Germinal center (tissue), 1 donor: ENCODE measurements at places on chromosomes 13 and 19.

DNA sequence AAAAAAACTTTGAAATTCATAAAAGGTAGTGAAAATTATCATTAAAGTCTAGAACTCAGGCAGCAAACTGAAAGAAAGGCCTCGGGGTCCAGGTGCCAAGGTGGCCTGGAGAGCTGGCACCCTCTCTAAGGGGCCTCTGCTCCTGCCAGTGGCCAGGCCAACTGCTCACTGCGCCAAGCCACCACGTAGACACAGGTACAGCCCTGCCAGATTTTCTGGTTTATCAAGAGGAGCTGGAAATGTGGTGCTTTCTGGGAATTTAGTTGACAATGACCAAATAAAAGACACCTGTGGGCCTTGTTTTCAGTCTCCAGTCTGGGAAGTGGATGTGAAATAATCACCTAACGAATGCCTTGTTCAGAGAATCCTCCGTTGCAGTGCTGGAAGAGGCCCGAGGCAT lies 22.8 kb downstream of the ZNF574 start:
- no peak for DNase-seq

DNA sequence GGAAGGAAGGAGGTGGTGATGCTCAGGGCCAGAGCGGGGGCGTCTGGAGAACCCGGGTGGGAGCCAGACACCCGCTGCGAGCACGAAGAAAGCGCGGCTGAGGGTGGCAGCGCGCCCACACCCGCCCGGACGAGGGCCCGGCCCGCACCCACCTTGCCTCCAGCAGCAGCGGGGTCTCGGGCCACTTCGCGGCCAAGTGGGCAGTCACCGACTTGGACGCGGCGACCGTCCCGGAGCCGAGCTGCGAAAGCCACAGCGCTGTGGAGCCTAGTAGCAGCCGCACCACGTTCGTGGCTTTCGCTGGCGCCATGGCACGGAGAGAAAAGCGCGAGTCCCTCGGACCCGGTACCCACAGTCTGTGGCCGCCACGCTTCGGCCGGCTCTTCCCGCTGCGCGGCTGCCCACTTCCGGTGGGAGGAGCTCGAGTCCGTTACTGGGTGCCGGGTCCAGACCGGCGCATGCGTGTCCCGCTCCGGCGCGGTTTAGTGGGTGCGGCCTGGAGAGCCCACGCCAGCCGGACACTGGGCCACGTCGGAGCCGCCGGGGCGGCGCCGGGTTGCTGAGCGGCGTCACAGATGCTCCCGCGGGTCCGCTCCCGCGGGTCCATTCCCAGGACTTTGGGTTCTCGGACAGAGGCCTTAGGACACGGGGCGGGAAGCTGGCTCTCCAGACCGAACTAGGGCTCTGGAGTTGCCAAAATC lies at the start of gene UGGT2:
UGGT2 (minus strand) TSS at position 399 of the 701 bp plus-strand sequence; CDS start at position 310, 89 bp downstream.
- peak; percentile 78 for DNase-seq

GRCh38 chr13:30463787-30464495 lies 1.8 kb downstream of the HMGB1 start:
- peak; percentile 51 for DNase-seq

- DNase-seq: no peak
These were observed 206.8 kb upstream of the TMTC4 start for GRCh38 chr13:100881291-100881864.

- DNase-seq: no peak
These were observed at the start of gene WTIP for GRCh38 chr19:34480971-34481841. Gene WTIP, plus strand, starts transcription at chr19:34481758. Its CDS starts 217 bp downstream, at chr19:34481975.

DNA sequence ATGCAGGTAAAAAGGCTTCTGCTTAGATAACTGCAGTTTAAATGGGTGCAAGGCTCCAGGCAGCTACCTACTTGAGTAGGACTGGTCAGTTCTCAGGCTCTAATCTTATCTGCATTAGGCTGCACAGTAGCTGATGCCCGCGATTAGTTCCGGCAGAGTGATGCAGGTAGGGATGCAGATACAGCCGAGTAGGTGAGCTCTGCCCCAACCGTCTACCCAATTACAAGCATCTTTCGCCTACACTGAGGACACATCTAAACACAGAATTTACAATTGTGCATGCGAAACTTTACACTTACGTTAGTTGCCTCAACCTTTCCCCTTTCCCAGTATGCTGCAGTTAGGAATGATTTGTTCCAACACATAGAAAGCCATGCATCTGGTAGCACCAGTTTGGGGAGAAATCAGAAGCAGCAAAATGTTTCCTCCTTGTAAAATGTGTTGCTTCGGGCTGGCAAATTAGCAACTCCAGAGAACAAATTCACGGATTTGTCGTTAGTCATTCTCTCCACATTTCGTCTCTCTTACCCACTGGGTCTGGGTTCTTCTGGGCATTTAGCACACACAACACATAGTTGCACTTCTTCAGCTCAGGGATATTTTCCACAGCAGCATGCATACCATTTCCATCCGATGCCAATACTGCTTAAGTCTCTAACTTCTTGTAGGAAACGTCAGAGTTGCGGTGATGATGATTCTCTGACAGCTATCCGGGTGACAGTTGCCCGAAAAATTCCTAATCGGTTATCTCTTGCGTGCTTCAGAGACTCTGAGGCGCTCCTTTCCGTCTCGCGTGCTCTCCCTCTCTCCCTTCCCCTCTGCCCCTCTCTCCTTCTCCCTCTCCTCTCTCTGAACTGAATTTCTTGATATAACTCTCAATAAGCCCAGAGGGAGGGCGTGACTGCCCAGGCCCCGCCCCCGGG lies at the start of gene PCDH9:
PCDH9 (minus strand) TSS at position 856 of the 923 bp plus-strand sequence. CDS start 1,896 bp downstream, outside the sequence.
- DNase-seq: no peak

- no peak for DNase-seq
These were observed 12.7 kb downstream of the LSM14A start for GRCh38 chr19:34184880-34185491.

DNA sequence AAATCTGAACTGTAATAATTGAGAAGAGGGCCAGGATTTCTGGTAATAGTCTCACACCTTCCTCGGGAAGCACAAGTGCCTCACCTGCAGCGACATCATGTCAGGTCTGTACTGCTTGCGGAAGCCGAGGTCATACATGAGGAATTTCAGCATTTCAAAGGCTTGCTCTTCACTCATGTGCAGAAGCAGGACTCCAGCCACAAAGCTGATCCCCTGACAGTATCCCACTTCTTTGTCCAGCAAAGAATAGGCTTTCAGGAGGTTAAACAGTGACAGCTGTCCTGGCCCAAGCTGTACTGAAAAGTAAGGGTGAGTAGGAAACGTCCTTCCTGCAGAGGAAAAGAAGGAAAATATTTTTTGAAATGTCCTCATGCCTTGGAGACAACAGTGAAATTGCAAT lies 182.7 kb downstream of the TBC1D4 start:
- DNase-seq: no peak

- no peak for DNase-seq
These were observed 245.0 kb upstream of the SERP2 start for GRCh38 chr13:44128552-44129001.

- no peak for DNase-seq
These were observed 1251.0 kb downstream of the PCDH17 start for GRCh38 chr13:58882516-58882915.

- no peak for DNase-seq
These were observed 99.0 kb downstream of the ERCC5 start for GRCh38 chr13:102944821-102945220.

GRCh38 chr19:917323-918151 lies at the start of gene KISS1R:
Gene KISS1R, plus strand, starts transcription at chr19:917333. Its CDS starts 170 bp downstream, at chr19:917503.
- peak; percentile 61 for DNase-seq

- DNase-seq: peak; percentile 95
These were observed 24.8 kb downstream of the ZNF473 start for GRCh38 chr19:50050406-50051227.

GRCh38 chr19:13315495-13315894 lies 165.3 kb downstream of the IER2 start:
- no peak for DNase-seq

DNA sequence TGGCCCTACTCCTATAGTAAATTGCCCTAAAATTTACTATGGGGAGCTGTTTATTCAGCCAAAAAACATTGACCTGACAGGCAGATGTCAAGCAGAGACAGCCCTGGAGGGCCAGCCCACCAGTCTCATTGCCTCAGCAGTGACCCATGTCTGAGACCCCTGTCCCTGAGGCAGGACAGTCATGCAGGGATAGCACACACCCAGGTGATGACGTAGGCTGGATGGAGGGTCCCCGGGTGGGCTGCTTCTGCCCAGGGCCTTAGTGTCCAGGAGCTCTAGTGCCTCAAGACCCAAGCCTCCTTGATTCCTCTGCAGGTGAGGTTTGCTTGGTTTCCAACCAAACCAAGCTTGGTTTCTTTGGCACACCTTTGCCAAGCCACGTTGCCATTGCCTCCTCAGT lies 72.1 kb downstream of the HSPH1 start:
- no peak for DNase-seq

- DNase-seq: peak; percentile 25
These were observed 36.4 kb downstream of the CRYL1 start for GRCh38 chr13:20489185-20489820.

DNA sequence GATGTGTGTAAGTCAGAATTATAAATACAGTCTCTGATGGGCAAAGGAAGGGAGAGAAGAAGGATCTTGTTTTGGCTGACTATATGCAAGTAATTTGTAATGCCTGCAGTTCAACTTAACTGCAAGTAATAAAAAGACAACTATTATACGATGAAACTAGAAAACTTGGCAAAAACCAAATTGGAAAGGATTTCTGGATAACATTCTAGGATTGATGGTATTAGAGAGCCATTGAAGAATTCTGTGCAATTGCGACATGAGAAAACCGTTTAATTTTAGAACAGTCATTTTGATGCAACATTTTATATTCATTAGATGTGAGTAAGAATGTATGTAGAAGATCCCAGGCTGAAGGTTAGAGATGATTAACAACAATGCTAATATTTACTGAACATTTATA lies 1334.1 kb downstream of the EFNB2 start:
- no peak for DNase-seq

DNA sequence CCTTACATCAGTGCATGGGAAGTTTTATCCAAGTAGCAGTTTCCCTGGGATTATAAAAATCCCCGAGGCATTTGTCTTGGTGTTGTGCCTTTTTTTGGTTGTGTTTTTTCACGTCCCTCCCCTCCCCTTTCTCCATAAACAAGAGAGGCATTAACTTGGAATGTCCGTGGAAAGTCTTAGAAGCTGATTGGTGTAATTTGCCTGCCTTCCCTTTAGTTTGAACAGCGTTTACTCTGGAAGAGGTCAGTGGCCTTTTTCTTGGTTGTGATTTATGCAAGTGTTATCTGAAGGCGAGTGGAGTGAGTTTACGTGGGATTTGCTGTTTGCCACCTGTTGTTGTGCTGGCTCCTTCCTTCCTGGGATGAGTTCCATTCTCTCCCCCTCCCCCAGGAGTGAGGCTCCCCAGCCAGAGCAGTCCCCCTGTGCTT lies 7.2 kb downstream of the ACTN4 start:
- no peak for DNase-seq

DNA sequence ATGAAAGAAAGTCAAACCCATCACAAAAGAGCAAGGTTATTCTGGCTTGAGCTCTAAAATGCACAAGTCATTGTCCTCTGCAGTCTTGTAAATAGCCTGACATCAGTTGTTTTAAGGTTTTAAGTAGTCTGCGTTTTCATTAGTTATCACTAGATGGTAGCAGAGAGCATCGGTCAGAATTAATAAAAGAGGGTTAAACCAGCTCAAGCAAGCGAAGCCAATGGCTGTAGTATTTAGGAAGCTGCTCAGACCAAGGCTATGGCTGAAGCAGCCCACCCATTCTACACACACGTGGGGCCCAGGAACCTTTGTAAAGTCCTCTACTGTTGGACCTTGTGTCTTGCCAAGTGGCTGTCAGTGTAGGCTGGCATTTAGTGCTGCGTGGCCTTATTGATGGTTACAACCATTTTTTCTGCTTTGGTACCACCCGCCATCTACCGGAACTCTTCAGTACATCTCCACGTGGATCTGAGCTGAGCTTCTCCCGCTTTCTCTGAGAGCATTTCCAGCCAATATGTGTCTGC lies 13.3 kb upstream of the ZNF57 start:
- peak; percentile 64 for DNase-seq

DNA sequence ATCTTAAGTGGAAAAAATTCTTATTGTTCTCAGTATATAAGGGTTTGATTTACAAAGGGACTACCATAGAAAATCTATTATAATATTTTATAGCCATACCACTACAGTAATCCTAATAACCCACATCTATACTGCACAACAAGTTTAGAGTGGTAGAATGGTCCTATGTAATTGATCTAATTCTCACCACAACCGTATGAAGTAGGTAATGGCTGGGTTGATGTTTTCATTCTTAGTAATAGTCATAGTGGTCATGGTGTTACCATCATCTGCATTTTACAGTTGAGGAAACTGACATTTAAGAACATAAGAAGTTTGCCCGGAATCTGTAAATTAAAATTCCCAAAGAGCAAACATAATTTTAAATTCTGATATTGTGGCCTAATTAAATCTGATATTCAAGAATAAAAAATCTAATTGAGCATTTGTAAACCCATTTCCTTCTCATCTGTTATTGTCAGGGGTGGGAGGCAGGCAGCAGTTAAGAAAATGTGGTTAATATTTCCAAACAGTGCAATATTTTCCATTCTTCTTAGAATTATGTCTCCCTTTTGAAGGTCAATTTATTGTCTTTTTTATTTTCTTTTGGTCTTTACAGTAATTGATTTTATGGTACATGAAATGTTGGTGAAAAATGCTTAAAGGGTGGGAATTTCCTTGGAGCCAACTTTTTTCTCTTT lies 65.6 kb downstream of the DHRS12 start:
- DNase-seq: no peak

- no peak for DNase-seq
These were observed 22.2 kb downstream of the PCID2 start for GRCh38 chr13:113186061-113186900.

- DNase-seq: no peak
These were observed 25.7 kb downstream of the COL4A2 start for GRCh38 chr13:110332750-110333149.

DNA sequence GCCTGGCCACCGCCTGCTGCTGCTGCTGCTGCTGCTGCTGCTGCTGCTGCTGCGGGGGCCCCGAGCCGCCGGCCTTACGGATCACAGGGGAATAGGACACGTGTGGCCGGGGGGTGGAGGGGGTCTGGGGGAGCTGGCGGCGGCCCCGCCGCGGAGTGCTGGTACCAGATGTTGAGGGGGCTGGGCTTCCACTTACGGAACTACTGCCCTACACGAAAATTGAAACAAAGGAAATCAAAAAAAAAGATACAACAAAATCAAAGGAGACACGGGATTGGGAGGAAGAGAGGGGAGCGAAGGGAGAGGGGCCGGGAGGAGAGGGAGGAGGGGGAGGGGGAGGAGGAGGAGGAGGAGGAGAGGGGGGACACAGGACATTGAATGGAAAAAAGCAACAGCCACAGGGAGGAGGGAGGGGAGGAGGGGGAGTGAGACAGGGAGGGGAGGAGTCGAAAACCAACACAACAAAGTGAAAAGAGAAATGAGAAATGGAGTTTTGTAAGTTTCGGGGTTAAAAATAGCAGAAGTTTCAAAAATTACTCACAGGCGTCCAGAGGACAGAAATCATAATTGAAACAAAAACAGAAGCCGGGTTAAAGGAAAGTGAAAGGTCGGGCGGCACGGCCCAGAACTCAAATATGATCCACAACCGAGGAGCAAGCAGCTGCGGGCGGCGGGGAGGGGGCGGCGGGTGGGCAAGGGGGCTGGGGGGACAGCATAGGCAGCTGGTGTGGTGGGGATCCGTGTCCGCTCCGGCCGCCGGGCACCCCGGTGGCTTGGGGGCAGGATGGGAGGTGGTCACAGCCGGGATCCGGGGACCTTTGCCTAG lies 57.8 kb downstream of the IER2 start:
- DNase-seq: peak; percentile 86
